ENCODE measurements at places on chromosomes 13 and 19.
A peak's percentile ranks its signal among the peaks of the same experiment; 100 is the strongest.

DNA sequence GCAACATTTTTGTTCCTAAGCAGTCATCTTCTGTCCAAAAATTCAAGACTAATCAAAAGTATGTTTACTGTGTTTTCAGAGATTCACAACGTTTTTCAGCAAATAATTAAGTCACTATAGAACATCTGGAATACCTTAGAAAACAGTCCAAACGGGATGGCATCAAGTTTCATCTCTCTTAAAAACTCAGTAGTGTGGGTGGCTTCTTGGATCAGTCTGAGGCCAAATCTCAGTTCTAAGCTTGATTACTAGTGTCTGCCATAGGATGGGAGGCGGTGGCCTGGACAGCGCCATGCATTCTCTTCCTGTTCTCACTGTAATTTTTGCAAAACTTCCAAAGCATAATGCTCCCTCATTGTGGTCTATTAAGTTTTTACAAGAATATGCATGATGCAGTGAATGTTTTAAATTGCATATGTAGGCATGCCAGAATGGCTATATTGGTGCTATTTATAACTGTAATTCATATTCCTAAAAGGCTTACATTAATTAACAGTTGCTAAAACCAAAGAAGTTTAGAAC, 37.1 kb downstream of the ANKRD10 start:
- no peak for DNase-seq

GRCh38 chr13:70612881-70613280, 504.6 kb upstream of the KLHL1 start:
- DNase-seq: no peak

DNA sequence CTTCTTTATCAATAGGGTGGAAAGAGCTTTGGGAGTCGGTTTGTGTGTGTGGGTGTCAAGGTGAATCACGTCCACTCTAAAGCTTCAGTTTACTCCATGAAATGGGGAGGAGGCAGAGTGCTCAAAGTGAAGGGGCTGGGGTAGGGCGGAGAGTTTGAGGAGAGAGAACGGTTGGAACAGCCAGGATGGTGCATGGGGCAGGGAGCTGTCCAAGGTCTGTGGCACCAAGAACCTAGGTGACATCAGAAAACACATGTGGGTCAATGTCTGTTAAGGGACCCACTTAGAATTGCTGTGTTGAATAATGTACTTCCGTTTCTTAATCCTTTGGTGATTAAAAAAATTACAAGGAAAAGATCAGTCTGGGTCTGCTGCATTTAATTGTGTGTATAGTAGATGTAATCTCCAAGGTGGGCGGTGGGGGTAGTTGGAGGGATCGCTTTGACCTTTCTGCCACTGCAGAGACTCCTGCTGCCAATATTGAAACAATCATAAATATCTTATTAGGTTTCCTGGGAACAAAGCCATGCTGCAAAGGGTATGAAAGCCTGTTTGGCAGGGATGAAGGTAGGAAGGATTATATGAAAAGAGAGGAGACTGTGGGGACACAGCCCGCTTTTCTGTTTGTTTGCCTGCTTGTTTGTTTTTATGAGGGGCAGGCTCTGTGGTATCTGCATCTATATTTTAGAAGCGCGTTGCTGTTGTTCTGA, 122.3 kb downstream of the ATP8A2 start:
- no peak for DNase-seq

DNA sequence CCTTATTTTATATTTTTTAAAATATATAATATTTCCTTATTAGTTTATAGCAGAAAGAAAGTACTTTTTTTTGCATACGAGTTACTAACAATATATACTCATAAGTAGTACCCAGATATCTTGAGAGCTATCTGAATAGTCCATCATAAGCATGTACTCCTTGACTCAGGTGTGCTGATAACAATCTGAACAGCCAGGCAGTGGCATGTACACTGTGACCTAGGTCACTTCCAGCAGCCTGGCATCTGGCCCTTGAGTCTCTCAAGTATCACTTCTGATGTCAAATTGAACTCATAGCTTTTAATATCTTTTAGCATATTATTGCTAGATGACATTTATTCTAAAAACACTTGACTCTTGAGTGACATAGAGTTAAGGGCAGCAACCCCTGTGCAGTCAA, 1576.7 kb downstream of the SLITRK1 start:
- no peak for DNase-seq

DNA sequence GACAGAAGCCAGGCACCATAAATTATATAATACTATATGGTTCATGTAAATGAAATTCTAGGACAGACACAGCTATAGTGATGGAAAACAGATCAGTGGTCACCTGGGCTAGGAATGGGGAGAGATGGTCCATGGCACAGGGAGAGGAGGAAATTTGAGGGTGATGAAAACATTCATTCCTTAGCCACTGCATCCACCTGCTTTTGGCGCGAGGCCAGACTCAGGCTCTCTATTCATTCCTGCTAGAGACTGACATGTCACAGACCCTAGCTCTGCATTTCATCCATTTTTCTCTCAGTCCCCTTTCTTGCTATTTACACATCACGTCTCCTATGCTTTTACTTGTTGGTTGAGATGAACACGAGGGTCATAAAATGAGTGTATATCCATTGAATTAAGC, 628.3 kb upstream of the SLC10A2 start:
- no peak for DNase-seq

DNA sequence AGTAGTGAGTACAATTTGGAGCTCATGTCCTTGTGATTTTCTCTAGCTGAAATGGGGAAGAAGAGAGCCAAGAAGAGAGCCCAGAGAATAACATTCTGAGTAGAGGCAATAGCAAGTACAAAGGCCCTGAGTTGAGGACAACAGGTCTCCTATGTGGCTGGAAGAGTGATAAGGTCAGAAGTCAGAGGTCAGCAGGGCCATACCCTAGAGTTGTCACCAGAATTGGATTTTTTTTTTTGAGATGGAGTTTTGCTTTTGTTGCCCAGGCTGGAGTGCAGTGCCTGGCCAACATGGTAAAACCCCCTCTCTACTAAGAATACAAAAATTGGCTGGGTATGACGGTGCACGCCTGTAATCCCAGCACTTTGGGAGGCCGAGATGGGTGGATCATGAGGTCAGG, 8.0 kb upstream of the TRIM28 start:
- no peak for DNase-seq

DNA sequence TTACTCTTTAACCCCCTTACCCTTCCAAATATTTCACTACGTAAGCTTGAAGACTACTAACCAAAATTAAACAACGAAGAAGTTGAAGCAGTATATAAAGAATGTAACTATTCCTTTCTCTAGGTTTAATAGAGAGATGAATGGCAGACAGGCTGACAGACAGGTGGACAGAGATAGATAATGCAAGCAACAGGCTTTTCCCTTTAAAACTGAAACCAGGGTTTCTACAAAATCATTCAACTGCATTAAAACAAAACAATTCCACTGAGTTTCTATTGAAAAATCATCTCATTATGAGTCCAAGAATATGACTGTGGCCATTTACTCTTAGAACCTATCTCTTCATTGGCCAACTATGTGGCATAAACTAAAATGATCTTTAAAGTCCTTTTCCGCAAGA, 15.2 kb downstream of the LNX2 start:
- no peak for DNase-seq

DNA sequence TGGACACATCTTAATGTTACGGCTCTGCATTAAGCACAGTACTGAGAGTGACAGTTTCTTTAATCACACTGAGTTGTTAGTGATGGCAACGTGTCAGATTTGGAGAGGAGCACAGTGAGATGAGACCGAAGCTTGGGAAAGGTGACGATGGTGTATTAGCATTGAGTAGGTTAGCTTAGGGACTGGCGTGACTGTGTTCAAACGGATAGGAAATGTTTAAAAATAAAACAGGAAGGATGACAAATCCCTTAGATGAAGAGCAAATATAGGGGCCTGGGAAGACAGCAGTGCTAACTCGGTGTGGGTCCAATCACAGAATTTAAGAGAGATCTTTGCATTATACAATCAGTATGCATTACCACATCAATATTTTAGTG, 384.3 kb downstream of the HS6ST3 start:
- no peak for DNase-seq

GRCh38 chr19:57406516-57407123, 4.3 kb upstream of the ZNF17 start:
- DNase-seq: peak; percentile 3

DNA sequence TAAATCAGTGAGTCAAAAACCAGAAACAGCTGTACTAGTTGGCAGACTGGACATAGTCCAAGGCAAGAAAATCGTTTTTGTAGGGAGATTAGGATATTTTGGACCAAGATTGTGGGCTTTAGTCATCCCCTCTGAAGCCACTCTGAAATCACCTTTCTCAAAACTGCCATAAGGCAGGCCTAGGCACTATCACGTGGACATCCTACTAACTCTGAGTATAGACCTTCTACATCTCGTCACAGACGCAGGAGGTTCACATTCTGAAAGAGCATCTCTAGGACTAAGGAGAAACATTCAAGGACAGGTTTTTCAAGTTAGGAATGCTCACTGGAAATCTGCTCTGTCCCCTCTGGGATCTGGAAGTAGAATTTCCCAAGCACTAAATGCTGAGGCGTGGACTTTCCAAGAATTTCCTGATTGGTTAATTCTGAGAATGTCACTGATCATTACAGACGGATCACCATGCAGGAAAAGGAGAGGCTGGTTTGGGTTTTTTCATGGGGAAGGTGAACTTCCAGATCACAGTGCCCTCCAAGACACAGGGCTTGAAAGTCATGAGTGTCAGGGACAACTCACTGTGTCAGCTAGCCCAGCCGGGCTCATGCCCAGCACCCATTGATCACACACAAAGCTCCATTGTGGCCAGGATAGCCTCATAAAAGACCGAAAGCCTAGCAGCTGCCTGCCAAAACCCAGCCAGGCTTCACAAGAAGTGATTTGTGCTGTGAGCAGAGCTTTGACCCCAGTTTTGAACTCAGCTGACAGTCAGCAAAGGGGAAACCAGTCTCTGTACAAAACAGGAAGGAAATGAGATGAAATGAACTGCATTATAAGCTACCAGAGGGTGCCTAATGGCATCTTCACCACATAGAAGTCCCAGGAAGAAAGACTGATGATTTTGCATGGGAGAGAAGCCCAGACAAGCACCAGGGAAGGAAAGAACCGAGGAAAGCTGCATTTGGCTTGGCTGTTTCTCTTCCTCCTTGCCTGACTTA, 2.7 kb upstream of the RUBCNL start:
- DNase-seq: no peak

GRCh38 chr13:89199138-89199537, 1528.0 kb downstream of the SLITRK5 start:
- DNase-seq: peak; percentile 3

- DNase-seq: peak; percentile 61
These were observed 37.6 kb downstream of the GRIK5 start for GRCh38 chr19:42032431-42032830.

- DNase-seq: no peak
These were observed 216.2 kb downstream of the SLC7A1 start for GRCh38 chr13:29379281-29379680.

- DNase-seq: no peak
These were observed 21.1 kb downstream of the LSM14A start for GRCh38 chr19:34193439-34193838.

DNA sequence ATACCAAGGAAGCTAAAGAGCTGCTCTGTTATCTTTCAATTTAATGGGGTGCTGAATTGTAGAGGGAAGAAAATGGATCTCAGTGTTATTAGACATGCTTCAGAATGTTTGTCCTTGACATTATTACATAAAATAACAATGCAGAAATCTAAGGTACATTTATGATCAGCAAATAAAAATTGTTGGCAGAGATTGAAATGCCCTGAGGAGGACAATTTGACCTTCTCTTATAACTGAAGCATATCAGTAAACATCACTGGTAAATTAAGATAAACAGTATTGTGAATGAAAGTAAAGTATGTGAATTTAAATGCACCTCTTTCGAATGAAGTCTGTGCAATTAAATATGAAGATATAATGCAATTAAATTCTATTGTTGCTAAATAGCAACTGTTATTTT, 1362.1 kb upstream of the ATXN8OS start:
- DNase-seq: no peak

- DNase-seq: peak; percentile 29
These were observed 15.3 kb downstream of the CDX2 start for GRCh38 chr13:27953676-27954405.

DNA sequence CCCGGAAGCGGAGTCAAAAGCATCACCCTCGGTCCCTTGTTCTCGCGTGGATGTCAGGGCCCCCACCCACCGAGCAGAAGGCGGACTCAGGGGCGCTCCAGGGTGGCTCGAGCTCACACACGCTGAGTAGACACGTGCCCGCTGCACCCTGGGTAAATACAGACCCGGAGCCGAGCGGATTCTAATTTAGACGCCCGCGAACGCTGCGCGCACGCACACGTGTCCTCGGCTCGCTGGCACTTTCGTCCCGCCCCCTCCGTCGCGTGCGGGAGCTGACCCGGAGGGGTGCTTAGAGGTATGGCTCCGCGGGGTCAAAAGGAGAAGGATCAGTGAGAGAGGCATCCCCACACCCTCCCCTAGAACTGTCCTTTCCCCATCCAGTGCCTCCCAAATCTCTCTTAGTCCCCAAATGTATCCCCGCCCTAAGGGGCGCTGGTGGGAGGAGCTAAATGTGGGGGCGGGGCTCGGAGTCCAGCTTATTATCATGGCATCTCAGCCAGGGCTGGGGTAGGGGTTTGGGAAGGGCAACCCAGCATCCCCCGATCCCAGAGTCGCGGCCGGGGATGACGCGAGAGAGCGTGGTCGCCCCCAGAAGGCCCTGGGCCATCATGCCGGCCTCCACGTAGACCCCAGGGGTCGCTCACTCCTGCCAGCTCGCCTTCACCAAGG, 451 bp upstream of the ICAM5 start:
- DNase-seq: no peak

DNA sequence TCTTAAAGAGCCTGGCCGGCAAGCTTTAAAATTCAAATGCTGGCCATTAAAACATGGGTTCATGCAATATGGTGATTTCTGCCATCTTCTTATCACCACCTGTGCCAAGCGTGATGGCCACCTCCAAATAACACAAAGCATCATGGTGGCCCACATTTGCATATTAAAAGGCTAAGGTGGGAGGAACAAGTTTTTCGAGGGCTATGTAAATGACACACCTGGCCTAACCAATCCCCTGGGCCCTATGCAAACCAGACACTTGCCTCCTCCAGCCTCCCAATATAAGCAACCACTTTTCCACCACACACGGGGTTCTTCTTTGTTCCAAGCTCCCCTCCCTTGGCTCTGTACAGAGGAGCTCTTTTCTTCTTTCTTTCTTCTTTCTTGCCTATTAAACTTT, 14.4 kb downstream of the LILRB4 start:
- DNase-seq: no peak

GRCh38 chr19:715347-715746, 6.6 kb downstream of the PALM start:
- no peak for DNase-seq

Data from NCI-H2081 treated with DMSO at 0.1 percent for 48 hours (cell line).